Neural crest cell (in vitro differentiated cells): ENCODE measurements at places on chromosomes 6 and 20.

- no peak for DNase-seq
Observed at GRCh38 chr6:57142178-57142525, 30.0 kb upstream of the BAG2 start.

DNA sequence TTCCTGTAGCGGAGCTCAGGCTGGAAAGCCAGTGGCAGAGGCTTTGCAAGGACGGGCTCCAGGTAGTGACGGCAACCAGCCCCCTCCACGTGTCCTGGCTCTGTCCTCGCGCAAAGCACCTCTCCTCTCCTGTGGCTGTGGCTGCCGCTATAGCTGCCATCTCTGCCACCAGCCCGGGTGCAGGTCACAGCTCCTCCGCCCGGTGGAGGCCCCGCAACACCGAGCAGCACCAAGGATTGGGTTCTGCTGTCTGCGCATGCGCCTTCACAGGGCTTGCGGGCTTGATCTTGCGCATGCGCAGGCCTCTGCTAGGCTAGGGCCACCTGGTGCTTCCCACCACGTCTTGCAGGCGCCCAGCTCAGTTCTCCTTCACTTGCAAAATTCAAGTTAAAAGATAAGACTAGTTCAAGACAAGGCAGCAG, 625.4 kb downstream of the QKI start:
- DNase-seq = no peak

DNA sequence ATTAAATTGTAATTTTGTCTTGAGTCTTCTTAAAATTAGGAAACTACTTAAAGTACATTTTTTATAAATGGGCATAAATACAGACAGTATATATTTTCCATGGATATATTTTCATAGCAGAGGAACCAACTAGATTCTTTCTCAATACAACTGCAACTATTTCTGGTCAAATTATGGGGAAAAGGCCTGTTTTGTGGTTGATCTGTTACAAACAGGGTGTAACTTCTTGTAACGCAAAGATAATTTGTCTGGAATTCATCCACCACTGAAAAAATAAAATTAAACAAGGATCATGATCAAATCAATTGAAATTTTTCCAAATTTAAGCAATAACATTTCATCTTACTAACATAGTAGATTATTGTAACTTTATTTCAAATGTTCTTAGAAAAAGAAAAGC, 67.2 kb upstream of the RNF146 start:
- no peak for DNase-seq

DNA sequence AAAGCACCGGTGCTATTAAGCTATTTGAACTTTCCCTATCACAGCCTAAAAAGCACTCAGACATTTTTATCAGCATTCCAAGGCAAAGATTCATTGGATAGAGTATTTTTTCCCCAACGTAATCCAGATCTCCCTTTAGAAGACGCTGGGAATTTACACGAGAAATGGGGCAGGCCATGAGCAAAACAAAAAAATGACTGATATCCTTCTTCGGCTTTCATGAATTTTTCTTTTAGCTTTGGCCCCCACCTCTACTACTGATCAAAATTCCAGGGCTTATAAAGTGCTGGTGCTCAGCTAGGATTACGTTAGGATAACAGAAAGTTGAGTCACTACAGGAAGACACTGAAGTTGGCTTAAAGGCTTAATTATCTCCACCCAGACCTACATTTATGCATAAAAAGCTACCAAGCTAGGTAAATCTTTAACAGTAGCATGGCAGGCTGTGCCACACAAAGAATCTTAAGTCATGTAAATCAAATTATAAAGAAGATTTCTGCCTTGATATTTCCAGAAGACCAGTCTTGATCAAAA, 418.5 kb upstream of the BTBD3 start:
- no peak for DNase-seq
